Activated naive CD8-positive, alpha-beta T cell treated with anti-CD3 and anti-CD28 coated beads for 36 hours (primary cell): ENCODE measurements at places on chromosomes 7 and 10. TPM values are rescaled to one million over a fixed set of nuclear protein-coding genes. Genes with fewer than 3 reads are reported as not detected.
A peak's percentile ranks its signal among the peaks of the same experiment; 100 is the strongest.

DNA sequence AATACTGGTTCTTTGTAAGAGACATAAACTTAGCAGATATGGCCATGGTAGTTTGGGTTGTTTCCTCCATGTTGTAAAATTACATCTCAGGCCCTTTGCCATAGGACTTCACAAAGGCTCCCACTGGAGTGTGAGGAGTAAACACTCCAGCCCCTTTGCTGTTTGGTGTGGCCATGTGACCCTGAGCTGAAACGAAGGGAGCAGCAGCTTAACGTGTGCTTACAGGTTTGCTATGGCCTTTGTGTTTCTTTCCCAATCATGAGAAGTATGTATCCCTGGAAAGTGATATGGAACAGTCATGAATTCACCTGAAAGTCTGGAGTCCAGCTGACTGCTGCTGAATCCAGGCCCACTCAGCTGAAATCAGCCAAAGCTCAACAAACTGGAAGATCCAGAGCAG, 23.8 kb upstream of the SFTPA1 start:
- DNase-seq: no peak

GRCh38 chr7:114789871-114790311, 132.0 kb upstream of the MDFIC start:
- no peak for DNase-seq

GRCh38 chr10:108561649-108562048, 1361.7 kb downstream of the XPNPEP1 start:
- no peak for DNase-seq

GRCh38 chr7:155523168-155523675, 23.1 kb downstream of the CNPY1 start:
- DNase-seq: no peak

- no peak for DNase-seq
These were observed 4.0 kb downstream of the ITIH2 start for GRCh38 chr10:7707102-7707501.

GRCh38 chr10:43128958-43129706, 9.1 kb upstream of the CSGALNACT2 start:
- DNase-seq: no peak

DNA sequence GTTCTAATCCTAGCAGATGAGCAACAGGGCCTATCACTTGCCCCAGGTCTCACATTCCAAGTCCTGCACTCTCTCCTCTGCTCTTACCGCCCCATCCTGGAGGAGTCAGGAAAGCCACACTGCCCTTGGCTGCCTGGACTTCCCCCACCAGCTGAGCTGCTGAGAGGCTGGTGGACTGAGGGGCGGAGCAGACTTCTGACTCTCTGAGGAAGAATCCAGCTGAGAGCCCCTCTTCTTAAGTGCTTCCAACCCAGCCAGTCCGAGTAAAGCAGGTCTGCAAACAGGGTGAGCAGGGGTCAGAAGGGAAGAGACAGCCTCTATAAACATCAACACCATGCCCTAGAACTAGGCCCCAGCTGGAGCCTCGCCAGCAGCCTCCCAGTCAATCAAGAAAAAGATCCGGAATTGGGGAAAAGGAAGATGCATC, 92.4 kb upstream of the TMEM72 start:
- no peak for DNase-seq

- DNase-seq: peak; percentile 66
These were observed 12.6 kb upstream of the CDH23 start for GRCh38 chr10:71383972-71384687.

DNA sequence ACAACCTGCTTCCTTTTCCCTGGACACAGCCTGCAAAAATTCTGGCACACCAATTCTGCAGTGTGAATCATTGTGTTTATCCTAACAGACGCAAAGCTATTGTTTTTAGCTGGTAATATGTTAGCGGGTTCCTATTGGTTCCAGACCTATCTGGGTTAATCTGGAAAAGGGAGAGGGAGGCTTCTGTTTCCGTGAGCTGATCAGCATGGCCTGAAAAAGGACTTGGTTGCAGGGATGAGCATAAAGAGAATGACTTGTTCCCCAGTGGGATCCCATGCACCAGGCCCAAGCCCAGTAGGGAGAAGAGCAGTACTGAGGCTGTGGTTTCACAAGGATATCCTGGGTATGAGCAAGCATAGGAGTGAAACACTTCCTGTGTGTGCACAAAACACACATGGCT, 78.4 kb downstream of the PDE1C start:
- DNase-seq: no peak

DNA sequence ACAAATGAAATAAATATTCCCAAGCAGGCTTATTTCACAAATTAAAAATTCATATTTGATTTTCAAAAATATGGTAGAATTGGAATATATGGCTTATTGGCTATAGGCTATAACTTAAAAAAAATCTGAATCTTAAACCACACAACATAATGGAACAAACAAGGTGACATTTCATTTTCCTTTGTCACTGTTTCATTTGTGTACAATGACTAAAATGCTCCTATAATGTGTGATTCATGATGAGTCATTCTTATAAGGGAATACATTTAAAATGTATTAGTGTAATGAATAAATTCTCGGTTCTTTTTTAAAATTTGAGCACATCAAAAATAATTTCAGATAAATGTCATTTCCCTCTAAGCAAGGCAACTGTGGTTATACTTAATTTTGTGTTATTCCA, 148.0 kb upstream of the ANK3 start:
- no peak for DNase-seq

- no peak for DNase-seq
These were observed 728.8 kb upstream of the IGFBP3 start for GRCh38 chr7:46649876-46650275.

- DNase-seq: no peak
These were observed 257.2 kb downstream of the CTNNA3 start for GRCh38 chr10:67438605-67439304.

DNA sequence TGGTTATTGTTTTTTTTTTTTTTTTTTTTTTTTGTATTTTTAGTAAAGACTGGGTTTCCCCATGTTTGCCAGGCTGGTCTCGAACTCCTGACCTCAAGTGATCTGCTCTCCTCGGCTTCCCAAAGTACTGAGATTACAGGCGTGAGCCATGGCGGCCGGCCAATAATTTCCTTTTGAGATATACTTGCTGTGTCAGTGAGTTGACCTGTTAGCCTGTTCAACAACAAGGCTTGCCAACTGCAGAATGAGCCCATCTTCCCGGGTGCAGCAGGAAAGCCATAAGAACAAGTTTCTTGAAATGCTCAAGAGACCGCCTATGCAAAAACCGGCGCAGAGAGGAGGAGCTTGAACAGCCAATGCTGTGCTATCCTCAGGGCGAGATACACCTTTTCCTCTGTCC, 112.5 kb downstream of the PRPF18 start:
- DNase-seq: no peak

DNA sequence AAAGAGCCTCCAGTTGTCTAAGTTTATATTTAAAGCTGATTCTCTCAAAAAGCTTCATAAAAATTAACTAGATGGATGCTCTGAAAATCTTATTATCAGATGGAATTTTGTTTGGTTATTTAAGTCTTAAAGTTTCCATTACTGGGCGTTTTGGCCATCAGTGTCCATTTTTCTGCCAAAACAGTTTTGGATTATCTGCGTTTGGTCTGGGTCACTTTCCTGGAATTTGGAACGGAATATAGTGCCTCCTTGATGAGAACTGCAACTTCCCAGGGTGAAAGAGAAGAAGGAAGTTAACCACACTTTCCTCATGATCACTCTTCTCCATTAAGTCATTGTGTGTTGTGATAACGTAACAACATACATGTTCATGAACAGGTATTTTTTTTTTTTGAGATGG, 764.9 kb upstream of the AUTS2 start:
- no peak for DNase-seq

HOXA6 gene
- total RNA-seq: not detected

FKBP14 gene
- 7.0 TPM for total RNA-seq

ZNF239 gene
- 1.7 TPM for total RNA-seq

POLL gene
- total RNA-seq: 28.6 TPM

TMEM60 gene
- total RNA-seq: 9.8 TPM

DKK1 gene
- not detected for total RNA-seq

IFIT1B gene
- total RNA-seq: not detected

SLC26A4 gene
- 0.82 TPM for total RNA-seq

LRRC18 gene
- total RNA-seq: not detected

RELN gene
- not detected for total RNA-seq

SYNPO2L gene
- total RNA-seq: not detected

ITIH2 gene
- not detected for total RNA-seq

FAM13C gene
- not detected for total RNA-seq
